Activated CD8-positive, alpha-beta memory T cell treated with anti-CD3 and anti-CD28 coated beads, Interleukin-2, amount 10 ng/mL, durations not matched to agents 7 days and 5 days (primary cell): ENCODE measurements at places on chromosomes 1 and 21.

- DNase-seq = no peak
Measured at GRCh38 chr21:34197561-34197960, 124.2 kb downstream of the MRPS6 start.

DNA sequence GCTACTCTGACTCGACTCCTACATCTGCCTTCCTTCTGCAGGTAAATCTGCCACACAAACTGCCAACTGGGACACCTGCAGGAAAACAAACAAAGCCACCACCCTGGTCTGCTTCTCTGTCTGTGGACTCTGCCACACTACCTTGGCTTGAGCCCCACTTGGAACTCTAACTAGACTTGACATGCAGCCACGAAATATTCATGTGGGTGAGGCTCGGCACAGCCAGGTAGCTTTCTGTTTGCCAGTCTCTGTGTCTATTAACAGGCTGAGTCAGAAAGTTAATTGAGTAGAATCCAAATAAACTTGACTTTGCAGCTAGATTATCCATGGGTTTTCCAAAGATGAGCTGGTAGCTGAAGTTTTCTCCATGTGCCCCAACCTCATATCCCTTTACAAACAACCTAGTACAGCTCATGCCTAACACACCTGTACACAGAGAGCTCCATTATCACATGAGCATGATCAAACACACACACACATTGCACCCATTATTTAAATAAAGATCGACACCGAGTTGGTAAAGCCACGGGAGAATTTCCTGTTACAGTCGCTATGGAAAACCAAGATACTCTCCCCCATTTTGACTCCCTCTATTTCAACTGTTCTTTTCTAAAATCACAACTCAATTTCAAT, 808 bp downstream of the C1orf116 start:
- no peak for DNase-seq

DNA sequence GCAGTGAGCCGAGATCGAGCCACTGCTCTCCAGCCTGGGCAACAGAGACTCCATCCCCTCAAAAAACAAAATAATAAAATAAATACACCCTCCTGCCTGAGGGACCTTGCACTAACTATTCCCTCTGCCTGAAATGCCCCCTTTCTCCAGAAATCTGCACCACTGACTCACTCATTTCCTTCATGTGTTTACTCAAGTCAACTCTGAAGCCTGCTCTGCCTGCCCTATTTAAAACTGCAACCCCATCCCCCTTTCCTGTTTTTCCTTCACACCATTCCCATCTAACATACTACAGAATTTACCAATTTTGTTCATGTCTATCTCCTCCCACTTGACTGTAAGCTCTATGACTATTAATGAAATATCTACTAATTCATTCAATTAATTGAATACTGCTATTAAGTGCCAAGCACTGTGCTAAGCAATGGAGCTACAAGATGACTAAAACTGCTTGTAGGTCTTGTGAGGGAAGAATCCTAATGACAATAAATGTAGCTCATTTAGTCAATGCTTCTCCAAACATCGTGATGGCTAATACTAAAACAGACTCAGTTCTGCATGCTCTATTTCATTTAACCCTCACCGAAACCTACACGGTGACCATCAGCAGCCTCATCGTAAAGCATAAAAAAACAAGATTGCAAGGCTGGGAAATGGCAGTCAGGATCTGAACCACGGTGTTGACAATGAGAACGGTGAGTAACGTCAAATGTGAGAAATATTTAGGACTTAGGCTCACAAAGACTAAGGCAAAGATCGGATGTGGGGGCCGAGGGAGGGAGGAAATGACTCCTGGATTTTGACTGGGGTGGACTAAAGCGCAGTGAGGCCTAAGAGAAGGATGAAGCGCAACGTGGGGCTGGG, 749 bp upstream of the TMEM39B start:
- DNase-seq = no peak

- DNase-seq = no peak
Measured at GRCh38 chr1:56255516-56256152, 323.7 kb downstream of the PLPP3 start.

- DNase-seq = no peak
Measured at GRCh38 chr1:116877141-116877818, 32.4 kb upstream of the PTGFRN start.

DNA sequence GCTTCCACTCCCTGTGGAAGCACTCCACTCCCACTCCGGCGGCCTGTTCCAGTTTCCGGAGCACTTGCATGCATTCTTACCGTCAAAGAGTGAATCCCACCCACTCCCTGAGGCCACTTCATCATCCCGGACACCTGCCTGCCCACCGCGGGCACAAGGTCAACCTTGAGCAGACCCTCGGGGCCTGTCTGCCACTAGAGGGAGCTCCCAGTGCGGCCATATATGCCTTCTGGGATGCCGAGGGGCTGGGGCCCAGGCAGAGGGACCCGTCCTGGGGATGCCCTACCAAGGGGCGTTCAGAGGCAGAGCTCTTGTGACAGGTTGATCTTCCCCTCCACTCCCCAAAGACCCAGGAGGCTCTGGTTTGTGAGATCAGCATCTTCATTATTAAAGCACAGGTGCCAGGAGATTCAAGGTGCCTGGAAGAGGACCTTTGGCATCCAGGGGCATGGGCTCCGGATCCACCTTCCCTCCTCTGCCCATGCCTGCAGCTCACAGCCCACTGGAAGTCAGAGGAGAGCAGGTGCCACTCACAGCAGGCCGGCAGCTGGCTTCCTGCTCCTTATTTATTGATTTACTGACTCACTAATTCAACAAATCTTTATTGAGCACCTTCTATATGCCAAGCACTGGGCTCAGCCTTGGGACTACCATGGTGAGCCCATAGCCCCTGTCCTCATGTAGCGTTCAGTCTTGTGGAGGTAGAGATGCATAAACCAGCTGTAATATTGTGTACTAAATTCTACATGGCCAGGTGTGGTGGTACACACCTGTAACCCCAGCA, 47.3 kb downstream of the UBIAD1 start:
- DNase-seq = peak; percentile 57

GRCh38 chr1:162368451-162368850, 8.2 kb downstream of the SPATA46 start:
- no peak for DNase-seq

- DNase-seq = no peak
Measured at GRCh38 chr1:73673971-73674370, 524.0 kb downstream of the LRRIQ3 start.

GRCh38 chr1:88678405-88678804, 5.7 kb upstream of the PKN2 start:
- DNase-seq = no peak

- DNase-seq = peak; percentile 38
Measured at GRCh38 chr1:109627692-109628399, 8.2 kb downstream of the AMPD2 start.

DNA sequence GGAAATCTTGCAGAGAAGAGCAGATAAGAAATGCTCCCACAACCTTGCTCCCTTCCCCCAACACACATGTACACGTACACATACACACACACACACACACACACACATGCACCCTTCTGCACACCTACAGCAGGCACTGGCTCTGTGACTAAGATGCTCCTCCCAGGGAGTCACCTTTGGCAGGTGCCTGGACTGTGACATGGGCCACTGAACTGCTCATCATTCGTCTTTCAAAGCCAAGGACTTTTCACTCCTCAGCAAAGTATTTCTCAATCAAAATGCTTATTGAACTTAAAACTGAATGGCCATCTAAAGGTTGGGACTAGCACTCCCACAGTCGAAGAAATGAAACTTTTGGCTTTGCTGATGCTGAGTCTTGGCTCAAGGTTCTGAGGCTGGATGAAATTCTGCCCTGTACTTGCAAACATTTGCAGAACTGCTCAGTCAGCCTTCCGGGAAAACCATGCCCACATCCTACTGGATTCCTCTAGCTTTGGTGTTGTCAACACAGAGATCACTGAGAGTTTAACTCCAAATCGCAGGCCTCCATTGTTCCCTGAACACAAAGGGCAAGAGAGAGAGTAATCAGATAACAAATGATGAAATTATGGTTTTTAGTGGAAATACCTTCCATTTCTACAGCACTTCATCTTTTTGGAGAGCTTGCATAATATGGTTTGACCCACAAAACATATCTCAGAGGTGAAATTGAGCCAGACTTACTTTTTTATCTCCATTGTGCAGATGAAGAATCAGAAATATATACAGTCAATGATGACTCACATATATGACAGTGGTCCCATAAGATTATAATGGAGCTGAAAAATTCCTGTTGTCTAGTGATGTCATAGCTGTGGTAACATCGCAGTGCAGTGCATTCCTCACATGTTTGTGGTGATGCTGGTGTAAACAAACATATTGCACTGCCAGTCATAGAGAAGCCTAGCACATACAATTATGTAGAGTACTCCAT, 72.4 kb upstream of the BCAR3 start:
- no peak for DNase-seq

- DNase-seq = no peak
Measured at GRCh38 chr1:69671363-69672010, 103.8 kb downstream of the LRRC7 start.

DNA sequence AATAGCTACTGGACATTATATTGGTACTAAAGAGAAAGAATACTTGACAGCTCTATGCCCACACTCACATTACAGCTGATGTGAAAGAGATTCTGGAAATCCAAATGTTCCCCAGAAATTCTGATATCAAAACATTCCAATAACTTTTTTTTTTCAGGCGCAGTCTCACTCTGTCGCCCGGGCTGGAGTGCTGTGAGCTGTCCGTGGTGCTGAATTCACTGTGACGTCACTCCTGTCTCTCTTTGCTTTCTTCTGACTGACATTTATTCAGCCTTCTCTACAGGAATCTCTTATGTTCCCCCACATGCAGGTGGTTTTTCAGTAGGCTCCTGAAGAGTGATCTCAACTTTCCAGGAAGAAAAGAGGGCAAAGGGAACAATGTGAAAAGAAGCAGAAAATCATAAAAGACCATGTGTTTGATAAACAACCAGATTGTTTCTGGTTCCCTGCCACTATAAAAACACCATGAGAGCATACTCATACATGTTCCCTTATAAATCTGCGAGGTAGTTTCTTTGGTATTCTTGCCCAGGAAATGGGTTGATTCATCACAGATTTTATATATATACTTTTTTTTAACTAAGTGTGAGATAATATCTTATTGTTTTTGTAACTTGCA, 6.2 kb downstream of the S100A7A start:
- peak; percentile 74 for DNase-seq

DNA sequence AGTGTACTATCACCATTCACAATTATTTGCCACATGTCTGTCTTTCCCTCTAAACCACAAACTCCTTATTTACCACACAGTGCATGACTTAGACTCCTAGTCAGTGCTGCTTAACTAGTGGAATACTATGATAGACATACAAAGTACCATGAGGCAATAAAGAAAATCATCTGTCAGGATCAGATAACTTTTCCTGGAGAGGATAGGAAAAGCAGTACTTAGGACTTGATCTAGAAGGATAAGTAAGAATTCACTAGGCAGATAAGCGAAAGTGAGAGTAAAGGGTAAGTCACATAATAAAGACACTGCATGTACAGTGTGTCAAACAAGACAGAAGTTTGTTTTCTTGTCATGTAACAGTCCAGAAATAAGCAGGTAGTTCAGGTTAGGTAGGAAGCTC, 21.2 kb upstream of the TSPAN1 start:
- no peak for DNase-seq

GRCh38 chr1:66732407-66733166, 19.7 kb upstream of the DYNLT5 start:
- no peak for DNase-seq
